Activated T-cell treated with anti-CD3 and anti-CD28 coated beads, Interleukin-2, amount 50 U/mL, for 4 hours (primary cell): ENCODE measurements at places on chromosomes 1 and 21. TPM values are rescaled to one million over a fixed set of nuclear protein-coding genes. Genes with fewer than 3 reads are reported as not detected.

- no peak for DNase-seq
Measured at GRCh38 chr21:32248571-32249461, 30.0 kb downstream of the MIS18A start.

Gene COL9A2
- total RNA-seq, result 1.2 TPM

- no peak for DNase-seq
Measured at GRCh38 chr1:201713086-201713810, 115.7 kb upstream of the IPO9 start.

DNA sequence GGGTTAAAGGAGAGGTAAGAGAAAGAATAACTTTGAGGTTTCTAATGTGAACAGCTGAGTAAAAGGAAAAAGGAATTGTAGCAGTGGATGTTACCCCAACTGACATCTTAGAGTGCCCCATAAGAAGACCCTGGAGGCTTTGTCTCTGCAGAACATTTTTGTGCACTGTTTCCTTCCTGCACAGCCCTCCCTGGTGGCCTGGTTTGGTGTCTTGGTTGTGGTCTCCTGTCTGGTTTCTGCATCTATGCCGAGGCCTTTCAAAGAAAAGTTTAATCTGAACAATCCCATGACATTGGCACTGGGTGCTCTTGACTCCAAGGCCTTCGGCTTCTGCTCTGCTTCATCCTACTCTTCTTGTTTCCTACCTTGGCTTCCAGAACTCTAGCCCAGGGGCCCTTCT is 57.8 kb downstream of the RHOU start:
- DNase-seq, result no peak

DNA sequence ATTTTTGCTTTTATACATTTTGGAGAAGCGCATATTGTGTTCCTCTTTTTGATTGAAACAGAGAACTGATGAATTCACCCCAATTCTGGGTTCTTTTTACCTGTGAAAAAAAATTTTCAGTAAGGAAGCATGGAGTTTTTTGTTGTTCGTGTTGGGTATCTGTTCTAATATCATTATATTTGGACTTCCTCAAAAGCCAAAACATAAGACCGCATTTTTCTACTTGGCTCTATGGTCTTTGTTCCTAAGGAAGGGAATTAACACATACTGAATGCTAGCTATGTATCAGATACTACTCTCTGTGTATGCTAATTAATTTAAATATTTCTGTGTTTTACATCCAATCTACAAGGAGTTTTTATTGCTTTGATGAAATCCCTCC is 12.9 kb downstream of the EPB41 start:
- DNase-seq, result no peak

GRCh38 chr21:45338311-45339017 is 50.8 kb upstream of the POFUT2 start:
- DNase-seq, result no peak

Gene CELA2B
- not detected for total RNA-seq

GRCh38 chr1:7561331-7561921 is 209.7 kb upstream of the VAMP3 start:
- DNase-seq, result no peak

GRCh38 chr1:177741476-177741875 is 228.4 kb downstream of the SEC16B start:
- no peak for DNase-seq

DNA sequence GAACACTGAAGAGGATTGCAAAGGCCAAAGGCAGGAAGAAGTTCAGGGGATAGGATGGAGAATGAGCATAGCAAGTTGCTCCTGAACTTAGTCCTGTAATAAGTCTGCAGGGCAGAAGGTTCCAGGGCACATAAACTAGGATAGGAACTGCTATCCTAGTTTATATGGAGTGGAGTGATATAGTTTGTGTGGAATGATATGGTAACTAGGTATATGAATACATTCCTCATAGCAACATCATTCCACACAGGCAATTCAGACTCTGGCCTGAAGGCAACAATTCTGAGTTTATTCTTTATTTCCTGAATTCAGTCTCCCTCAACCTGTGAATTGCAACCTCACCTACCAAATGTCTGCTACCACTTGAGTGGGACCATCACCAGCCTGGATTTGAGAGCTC is 154.9 kb upstream of the GREM2 start:
- no peak for DNase-seq

Gene KRTAP15-1
- not detected for total RNA-seq

- DNase-seq, result no peak
Measured at GRCh38 chr1:201675143-201675542, 136.2 kb downstream of the NAV1 start.

DNA sequence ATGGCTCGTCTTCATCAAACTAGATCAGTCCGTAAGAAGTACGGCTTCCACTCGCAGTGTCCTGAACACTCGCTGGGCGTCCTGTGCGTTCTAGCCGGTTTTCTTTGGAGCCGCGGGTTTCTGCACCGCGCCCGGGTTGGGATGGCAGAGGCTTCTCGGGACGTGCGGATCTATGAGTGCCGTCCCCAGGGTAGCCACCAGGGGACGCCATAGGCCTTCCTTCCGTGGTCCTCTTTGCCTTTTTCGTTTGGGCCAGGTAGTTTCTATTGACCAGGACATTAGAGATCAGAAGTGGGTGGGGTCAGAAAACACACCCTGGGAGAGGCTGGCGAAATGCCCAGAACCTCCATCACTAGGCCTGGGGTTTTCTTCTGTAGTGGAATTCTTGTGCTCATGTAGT is 273.8 kb downstream of the FAM72C start:
- no peak for DNase-seq

- DNase-seq, result no peak
Measured at GRCh38 chr1:7117399-7118281, 332.4 kb downstream of the CAMTA1 start.

Gene TTLL7
- 0.57 TPM for total RNA-seq

DNA sequence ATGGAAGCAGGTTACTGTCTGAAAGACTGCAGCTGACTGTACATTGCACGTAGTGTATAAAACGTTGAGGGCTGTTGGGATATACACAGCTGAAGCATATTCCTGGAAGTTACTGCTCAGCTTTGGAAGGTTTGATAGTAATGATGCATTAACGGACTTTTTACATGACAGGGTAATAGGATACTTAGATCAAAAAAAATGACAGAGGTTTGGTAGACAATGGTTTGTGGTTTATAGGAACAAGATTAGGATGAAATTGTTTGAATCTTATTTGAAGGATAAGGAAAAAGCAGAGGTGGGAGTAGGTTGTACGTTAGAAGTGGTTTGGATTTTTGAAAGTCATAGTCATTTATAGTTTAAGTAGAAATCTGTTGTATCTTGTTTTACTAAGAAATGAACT is 33.0 kb downstream of the ADGRL2 start:
- DNase-seq, result no peak

Gene GBP3
- 6.1 TPM for total RNA-seq

Gene PRAMEF25
- total RNA-seq, result not detected

DNA sequence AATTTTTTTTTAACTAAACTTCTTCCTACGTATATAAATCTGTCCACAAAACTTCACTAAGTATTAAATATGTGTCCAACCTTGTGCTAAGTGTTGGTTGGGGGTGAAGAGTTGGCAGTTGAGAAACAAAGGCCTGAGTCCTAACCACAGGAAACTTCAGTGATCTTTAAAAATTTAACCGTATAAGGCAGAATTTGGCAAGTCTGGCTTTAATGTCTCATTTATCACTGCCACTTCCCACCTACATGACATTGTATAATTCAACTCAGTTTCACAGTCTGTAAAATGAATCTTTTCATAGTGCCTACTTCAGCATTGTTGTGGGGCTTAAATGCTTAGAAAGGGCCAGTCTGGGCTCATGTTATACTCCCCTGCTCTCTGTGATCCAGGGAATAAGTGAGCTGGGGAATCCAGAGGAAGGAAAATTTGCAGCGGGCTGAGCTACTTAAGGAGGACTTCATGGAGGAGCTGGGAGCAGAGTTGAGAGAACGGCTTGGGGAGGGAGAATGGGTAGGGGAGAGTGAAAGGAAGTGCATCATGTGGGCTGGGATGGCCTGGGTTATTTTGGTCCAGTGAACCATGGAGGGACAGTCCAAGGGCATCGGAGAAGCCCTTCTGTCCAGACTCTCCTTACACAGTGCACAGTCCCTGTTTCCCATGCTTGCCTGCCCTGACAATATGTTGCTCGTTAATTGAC is 14.5 kb downstream of the IFNAR2 start:
- no peak for DNase-seq
